Esophagus squamous epithelium (tissue), 5 donors: ENCODE measurements at places on chromosomes 5 and 9.

GRCh38 chr5:157571357-157571827, 4.2 kb downstream of the ADAM19 start:
- no peak for DNase-seq

DNA sequence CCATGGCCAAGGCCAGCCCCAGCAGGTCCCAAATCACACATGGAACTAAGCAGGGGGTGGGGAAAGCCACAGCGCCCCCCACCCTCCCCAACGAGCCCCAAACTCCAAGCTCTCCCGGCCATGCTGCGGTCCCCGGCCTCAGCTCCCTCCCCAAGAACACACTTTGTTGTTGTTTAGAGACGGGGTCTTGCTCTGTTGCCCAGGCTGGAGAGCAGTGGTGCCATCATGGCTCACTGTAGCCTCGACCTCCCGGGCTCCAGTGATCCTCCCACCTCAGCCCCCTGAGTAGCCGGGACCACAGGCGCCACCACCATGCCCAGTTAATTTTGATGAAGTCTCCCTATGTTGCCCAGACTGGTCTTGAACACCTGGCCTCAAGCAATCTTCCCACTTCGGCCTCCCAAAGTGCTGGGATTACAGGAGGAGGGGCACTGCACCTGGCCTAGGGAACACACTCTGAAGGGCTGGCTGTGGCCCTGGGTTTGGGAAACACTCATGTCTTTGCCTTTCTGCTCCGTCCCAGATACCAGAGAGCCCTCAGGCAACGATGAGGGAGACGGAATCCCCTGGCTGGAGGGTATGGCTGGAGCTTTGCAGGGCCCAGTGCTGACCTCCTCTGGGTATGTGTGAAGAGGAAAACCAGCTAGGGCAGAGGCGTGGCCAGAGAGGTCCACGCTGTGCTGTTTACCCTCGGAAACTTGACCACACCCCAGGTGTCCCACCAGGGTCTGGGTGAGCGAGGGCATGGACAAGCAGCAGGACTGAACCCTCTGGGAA, 53.2 kb upstream of the UBAC1 start:
- no peak for DNase-seq

- no peak for DNase-seq
These were observed 46.4 kb downstream of the FGF1 start for GRCh38 chr5:142639455-142639854.

GRCh38 chr9:129649726-129650679, 8.1 kb upstream of the ASB6 start:
- no peak for DNase-seq

DNA sequence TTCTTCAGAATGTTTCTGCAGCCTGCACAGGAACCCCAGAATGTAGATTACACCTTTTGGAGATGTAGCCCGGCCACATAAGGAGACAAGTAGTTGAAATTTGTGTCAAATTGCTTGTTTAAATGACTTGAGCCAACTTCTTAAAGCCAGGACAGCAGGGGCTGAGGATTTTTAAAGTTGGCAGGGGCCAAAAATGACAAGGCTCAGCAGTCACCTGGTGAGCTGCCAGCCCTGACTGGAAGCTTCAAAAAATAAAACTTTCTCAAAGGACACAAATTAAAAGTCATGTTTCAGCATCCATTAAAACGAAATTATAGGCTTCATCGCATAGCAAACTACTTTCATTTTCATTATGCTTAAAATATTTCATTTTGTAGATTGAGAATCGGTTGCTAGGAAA, 340.3 kb upstream of the WWC1 start:
- DNase-seq: no peak

DNA sequence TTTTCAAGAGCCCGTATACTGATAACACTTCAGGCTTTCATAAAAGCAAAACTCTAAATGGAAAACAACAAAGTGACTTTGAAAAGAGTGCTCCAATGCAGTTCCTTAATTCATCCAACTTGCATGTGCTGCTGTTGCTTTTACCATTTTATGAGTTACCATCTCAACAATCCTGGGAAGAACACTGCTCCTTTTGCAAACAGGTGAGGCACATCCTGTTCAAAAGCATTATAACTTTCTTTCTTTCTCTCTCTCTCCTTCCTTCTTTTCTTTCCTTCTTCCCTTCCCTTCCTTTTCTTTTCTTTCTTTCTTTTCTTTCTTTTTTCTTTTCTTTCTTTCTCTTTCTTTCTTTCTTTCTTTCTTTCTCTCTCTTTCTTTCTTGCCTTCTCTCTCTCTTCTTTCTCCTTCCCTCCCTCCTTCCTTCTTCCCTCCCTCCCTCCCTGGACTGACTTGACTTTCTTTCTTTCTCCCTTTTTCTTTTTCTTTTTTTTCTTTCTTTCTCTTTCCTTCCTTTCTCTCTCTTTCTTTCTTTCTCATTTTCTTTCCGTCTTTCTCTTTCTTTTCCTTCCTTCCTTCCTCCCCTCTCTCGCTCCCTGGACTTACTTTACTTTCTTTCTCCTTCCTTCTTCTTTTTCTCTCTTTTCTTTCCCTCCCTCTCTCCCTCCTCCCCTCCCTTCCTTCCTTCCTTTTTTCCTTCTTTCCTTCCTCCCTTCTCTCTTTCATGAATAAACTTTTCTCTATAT, 11.2 kb upstream of the PARP8 start:
- no peak for DNase-seq

GRCh38 chr5:36164461-36164860, 12.6 kb downstream of the SKP2 start:
- DNase-seq: no peak

DNA sequence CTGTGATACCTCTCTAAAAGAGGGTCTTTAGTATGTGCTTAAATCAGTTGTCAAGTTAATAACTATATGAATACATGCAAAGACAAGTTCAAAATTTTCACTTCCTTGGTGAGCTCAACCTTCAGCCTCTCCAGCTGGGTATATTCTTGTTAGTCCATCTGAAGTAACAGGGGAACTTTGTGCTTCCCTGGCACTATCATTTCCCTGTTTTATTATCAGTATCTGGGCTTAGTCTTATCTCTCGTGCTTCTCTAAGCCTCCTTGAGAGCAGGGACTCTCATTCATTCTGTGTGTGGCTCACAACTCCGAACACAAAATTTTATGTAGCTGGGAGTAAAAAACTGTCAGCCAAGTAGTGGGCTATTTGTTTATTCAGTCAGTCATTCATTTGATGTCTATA, 175.9 kb upstream of the MAP3K1 start:
- no peak for DNase-seq

- DNase-seq: no peak
These were observed 29.6 kb downstream of the ANKDD1B start for GRCh38 chr5:75640826-75641225.

DNA sequence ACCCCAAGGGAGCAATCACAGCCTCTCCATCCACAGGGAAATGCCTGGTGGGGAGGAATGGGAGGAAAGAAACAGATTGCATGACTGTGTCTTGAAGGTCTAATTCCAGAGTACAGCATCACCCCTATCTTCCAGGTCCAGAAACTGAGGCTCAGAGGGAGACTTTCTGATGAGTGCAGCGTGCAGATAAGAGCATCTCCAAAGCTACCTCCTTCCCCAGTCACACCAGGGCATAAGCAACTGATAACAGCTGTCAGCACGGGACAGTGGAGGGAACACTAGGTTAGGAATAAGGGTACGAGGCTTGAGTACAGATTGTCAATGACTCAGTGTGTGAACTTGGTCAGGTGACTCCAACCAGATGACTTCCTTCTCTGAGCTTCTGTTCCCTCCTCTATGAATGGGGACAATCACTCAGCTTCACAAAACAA, 126.9 kb downstream of the KCNIP1 start:
- no peak for DNase-seq

DNA sequence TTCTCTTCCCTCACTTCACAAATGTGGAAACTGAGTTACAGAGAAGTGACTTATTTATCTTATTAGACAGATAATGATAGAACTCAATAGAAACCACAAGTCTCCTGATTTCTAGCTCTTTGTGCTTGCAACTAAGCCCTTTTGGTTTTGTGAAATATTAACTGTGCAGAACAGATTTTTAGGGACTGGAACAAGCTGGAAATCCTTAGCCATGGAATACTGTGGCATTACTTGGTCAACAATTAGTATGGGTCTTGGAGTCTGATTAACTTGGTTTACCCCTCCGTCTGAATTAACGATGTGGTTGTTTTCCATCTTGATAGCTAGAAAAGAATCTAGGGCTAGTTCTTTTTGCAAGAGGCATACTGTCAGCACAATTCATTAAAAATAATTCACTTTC, 584 bp upstream of the KLF9 start:
- no peak for DNase-seq
